ENCODE measurements at places on chromosomes 16 and 17.

DNA sequence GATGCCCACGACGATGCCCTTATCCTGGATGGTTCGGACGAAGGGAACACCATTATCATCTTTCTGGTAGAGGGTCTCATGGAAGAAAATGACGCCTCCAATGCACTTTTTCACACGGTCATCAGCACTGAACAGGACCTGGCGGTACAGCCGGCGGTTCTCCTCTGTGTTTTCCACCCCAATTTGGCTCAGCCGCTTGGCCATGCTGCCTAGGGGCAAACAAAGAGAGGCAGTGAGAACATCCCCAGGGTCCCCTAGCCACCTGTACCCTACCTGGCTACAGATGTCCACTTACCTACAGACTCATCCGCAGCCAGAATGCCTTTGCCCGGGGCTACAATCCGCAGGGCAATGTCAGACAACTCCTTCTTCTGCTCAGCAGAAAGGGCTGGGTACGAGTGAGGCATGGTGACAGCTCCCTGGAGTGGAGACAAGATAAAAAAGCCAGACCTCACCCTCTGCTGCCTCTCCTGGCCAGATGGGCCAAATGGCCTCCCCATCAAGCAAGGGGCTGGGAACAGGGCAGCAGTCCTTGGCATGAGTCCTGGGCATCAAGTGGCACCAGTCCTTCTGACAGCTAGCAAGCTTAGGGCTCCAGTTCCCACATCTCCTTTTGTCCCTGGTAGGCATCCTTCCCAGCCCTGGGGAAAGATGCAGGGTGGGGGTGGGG, 1.4 kb downstream of the ALDOC start:
- DNase-seq, result no peak

DNA sequence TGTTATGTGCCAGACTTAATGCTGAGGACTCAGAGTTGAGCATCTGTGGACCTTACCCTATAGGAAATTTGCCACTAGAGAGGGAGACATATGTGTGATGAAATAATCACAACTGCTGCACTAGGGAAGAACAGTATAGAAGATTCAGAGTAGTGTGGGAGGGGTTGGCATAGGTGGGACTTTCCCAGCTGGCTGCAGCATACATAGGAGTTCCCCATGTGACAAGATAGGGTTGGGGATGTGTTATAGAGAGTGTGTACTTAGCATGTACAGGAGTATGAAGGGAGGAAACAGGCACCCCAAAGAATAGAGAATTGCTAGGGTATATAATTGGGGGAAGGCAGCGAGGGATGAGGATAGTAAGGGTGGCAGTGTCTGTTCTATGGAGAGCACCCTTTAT, 2.9 kb downstream of the NUP93 start:
- DNase-seq, result no peak

- DNase-seq, result no peak
Measured at GRCh38 chr17:43952724-43953666, 745 bp downstream of the PYY start.

DNA sequence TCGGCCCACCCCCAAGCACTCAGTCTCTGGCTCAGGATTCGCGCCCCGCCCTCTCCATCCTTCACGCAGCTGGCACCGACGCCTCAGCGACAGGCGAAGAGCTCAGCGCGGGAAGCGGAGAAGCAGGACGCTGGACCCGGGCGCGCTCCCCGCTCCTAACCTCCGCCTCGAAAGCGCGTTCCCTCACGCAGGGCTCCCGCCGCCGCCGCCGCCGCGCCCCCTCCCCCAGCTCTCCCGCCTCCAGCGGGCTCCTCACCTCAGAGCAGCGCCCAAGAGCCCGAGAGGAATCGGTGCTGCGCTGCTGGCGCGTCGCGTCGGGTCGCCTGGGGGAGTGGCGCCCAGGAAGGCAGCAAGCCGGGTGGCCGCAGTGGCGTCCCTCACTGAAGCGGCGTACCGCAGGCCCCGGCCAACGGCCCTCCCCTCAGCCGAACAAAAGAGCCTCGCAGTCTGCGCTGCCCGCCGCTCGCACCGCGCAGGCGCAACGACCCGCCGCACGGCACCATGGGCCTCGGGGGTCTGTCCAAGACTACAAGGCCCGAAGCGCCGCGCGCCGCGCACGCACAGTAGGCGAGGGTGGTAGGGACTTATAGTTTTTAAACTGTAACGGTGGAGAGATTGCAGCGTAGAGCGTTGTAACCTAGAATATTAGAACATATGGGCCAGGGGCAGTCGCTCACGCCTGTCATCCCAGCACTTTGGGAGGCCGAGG, at the start of gene CBX1:
TSS of gene CBX1 (minus strand) at position 467 of the 709 bp plus-strand sequence. CDS start 24,474 bp downstream, outside the sequence.
- DNase-seq, result peak; percentile 88

DNA sequence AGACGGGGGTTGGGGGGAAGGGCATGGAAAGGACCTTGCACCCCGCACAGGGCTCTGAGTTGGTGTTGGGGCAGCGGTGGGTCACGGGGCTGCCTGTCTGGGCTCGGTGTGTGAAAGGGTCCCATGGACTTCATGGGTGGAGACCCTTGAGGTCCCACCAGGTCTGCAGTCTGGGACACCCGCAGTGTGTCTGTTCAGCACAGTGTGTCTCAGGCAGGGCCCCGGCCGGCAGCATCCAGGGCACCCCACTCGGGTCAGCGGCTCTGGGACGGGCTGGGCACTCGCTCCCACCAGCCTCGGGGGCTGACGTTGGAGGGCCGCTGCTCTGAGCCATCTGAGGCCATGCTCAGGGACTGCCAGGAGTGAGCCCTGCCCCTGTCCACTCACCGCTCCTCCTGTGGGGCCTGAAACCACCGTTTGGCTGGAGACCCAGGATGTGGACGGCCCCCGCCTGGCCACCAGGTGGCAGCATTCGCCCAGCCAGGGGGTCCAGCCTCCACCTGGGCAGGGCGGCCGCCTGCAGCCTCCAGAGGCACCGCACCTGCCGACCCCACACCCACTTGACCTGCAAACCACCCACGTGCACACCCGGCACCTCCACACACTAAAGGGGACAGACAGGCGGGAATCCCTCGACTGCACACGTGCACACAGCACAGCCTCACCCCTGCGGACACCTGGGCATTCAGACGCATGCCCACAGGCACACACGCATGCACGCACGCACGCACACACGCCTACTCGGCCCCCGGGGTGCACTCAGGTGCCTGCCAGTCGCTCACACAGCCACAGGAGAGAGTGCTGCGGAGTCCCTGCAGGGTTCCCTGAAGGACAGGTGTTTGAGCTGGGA, 10.1 kb upstream of the ZFPM1 start:
- no peak for DNase-seq

DNA sequence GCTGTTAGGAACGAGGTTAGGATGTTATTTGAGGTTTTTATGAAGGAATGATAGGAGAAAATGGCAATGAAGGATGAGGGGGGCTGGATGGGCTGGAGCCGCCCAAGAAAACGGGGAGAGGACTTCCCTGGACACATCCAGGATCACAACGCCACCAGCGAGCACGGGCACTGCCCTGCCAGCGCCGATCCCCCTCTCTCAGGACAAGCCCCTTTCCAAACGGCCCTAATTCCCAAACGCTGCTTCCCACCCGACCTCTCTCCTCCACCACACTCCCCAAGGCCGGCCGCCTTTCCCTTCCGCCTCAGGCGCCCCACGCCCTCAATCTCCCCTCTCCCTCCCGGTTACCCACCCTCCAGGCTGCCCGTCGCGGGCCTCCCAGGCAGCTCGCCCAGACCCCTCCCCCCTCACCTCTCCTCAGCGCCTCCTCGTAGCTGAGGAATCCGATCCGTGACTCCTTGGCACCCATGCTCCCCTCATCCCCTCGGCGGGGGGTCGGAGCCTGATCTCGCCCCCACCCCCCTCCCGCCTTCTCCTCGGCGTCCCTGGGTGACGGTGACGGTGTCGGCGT, 377 bp downstream of the USP32 start:
- DNase-seq, result no peak

DNA sequence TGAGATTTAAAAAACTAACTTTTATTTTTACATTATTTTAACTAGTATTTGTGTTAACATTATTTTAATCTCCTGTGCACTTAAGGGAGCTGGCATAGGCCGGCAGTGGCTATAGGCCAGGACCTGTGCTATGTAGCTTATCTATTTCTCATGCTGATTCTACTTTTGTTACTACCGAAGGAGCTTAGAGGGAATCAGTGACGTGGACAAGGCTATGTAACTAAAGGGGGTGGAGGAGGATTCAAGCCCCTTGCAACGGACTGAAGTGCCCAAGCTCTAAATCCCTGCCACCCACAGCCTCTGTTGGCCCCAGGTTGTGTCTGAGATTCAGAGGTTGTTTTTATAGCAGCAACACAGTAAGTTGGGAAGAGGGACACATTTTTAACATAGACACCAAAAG, 356.4 kb downstream of the WWOX start:
- no peak for DNase-seq

DNA sequence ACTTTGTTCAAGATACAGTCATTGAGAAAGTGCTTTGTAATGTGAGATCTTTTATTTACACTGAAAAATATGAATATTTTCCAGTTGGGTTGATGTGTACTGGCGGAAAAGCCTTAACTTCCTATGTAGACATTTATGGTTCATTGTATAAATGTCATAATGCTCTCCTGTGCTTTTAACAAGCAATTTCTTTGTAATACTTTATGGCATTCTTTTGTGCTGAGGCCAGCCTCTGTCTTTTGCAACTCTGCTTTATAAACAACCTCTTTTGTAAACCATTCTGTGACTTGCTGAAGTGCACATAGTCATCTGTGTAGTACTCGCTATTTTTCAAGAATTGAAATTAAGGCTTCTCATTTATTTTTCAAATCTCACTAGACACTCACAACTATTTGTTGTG, 291.2 kb downstream of the CDH11 start:
- no peak for DNase-seq

DNA sequence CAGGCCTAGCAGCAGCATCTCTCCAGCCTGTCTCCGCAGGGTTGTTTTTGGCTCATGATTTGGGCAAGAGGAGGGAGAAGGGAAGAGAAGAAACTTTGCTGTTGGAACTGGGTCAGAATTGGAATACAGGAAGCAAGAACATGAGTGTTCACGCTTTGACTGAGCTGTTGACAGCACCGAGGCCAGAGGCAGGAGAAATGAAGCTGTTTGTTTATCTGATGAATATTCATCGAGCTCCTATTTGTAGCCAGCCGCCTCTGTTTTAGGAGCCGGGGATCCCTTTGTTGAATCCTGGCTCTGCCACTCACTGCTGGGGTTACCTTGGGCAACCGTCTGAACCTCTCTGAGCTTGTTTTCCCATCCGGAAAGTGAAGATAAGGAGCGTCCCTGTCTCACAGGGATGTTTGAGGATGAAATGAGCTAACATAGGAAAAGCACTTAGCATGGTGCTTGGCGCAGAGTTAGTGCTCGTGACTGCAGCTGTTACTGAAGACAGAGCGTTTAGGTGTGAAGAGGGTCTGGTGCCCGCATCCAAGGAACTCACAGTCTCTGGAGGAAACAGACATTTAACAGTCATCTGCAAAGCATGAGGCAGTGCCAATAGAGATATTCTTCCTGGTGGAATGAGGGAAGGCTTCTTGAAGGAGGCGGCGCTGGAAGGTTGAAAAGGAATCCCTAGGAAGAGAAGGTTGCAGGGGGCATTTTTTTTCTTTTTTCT, 29.2 kb downstream of the RAP1GAP2 start:
- DNase-seq, result no peak

DNA sequence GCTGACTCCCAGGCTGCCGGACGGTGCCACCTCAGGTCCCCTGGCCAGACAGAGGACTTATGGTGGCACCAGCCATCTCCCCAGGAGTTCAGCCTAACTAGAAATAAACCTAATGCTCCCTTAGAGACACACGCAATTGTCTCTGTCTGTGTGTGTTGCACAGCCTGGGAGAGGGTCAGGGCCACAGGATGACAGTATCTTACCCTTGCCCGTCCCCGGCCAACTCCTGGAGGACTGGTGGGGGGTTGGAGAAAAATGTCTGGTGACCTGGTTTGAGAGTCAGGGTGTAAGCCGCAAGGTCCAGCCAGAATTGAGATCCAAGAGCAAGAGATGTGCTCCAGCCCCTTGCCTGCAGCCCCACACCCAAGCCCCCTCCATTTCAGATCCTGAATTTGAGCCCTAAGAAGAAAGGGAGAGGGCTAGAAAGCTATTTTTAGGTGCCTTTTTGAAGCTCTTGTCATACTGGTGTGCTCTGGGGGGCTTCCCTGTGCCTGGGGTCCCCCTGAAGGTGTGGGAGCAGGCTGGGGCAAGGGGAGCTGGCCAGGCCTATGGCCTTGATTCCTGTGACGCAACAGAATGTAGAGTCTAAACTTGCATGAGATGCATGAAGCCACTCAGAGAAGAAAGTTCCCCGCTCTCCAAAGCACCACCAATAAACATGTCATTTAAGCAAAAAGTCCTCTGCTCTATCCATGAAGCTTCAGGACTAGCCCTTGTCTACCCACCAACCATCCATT, 12.9 kb downstream of the ZNF319 start:
- DNase-seq, result no peak

- DNase-seq, result no peak
Measured at GRCh38 chr16:85125570-85126393, 13.5 kb upstream of the CIBAR2 start.

- no peak for DNase-seq
Measured at GRCh38 chr17:57535249-57535966, 209.7 kb downstream of the CCDC182 start.

GRCh38 chr17:41624208-41625101, at the start of gene KRT17:
KRT17 (minus strand) TSS chr17:41624575; CDS start chr17:41624509, 66 bp downstream.
- DNase-seq, result no peak

DNA sequence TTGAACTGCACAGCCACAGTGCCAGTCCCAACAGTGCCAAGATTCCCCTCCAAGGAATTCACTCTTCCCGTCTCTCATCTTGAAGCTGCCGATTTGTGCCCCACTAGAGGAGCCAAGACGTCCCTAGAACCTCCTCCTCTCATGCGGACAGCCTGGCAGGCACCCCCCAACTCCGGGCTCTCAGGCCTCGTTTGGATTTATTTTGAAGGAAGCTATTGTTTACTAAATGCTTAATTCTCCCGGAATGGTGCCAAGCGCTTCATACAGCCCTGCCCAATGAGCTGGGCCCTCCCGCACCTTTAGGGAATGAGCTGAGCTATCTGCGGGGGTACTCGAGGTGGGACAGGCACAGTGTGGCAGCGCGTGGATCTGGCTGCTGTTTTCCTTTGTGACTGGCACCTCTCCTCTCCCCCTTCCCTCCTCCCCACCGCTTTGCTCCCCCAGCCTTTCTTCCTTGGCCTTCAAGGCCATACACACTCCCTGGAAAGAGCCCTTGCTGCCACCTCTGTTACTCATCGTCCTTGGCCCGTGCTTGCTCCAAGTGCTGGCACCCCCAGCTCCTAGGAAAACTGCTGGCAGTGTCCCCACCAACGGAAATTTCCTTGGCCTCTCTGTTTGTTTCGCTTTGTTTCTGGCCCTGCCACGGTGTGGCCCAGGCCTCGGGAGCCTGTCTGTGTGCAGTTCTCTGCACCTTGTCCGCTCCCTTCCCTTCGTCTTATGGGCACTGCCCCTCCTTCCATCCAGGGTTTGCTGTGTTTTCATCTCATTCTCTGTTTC, 49.9 kb upstream of the CDR2 start:
- DNase-seq, result no peak

DNA sequence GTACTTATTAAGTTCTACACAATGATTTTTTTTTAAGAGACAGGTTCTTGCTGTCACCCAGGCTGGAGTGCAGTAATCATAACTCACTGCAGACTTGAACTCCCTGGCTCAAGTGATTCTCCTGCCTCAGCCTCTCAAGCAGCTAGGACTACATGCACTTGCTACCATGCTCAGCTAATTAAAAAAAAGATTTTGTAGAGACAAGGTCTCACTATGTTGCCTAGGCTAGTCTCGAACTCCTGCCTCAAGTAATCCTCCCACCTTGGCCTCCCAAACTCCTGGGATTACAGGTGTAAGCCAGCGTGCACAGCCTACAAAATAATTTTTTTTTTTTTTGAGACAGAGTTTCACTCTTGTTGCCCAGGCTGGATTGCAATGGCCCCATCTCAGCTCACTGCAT, 22.2 kb downstream of the USP32 start:
- DNase-seq, result no peak

- DNase-seq, result no peak
Measured at GRCh38 chr17:51118330-51119195, 2.1 kb downstream of the SPAG9 start.

Measured in smooth muscle cell of the brain vasculature (primary cell).